ENCODE measurements at places on chromosomes 6 and 20.

DNA sequence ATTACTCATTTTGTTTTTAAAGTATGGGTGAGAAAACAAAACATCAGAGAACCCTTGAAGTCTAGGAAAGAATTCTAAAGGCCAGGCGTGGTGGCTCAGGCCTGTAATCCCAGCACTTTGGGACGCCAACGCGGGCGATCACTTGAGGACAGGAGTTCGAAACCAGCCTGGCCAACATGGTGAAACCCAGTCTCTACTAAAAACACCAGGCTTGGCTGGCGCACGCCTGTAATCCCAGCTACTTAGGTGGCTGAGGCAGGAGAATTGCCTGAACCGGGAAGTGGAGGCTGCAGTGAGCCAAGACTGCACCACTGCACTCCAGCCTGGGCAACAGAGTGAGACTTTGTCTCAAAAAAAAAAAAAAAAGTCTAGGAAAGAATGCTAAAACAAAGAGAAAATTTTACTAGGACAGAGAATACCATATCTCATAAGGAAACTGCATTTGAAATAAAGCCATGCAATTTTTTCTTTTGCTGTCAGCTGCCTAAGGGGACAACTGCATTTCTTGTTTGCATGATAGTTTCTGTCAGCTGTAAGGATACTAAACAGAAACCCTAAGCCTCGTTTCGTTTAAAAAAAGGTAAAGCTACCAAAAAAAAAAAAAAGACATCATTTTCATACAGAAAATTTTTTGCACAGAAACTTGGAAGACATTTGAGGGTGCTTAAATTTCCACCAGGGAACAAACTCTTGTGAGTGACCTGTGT is 32.1 kb downstream of the SMLR1 start:
- no peak for DNase-seq

DNA sequence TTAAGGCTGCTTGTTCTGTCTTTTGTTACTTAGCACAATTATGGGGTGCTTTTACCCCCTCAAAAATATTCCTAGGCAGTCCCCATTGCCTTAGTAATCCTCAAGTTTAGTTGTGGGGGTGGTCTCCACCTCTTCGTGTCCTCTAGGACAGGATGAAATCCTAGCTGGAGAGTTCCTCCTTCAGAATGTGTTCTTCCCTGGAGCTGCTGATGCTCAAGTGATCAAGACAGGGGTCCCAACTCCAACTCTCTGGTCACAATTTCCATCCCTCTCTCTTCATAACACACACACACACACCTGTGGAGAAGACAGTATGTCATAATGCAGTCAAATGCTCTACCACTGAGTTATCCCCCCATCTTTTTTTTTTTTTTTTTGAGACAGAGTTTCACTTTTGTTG is 280.7 kb downstream of the UST start:
- DNase-seq, result no peak

DNA sequence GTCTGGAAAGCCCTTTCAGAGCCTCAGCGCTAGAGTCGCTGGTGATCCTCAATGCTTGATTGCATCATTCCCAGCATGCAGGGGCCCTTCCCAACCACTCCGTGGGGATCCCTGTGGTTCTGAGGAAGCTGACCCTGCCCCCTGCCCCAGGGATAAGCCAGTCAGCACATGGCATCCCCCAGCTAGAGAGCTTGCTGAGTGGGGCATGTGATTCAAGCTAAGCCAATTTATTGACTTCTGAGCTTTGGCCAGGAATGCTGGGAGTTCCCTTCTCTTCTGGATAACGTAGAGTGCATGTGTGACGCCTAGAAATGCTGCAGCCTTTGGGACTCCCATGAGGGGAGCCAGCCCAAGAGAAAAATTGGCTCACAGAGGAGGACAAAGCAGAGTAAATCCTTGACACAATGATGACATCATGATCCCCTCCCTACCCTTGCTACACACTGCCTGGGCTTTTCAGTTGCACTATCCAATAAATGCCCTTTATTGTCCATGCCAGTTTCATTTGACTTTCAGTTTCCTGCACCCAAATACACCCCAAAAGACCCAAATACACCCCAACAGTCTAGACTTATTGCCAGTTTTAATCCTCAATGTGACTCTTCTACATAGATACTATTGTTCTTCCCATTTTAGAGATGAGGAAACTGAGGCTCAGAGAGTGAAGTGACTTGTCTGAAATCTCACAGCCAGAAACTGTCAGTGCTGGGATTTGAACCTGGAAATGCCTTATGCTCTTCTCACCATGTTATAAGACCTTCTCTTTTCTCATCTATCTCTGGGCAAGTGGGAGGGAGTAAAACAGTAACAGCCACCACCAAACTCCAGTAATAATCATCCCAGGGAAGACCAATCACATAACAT is 34.3 kb downstream of the KCNB1 start:
- DNase-seq, result no peak

GRCh38 chr6:139429580-139430145 is 55.2 kb upstream of the CITED2 start:
- no peak for DNase-seq

- DNase-seq, result no peak
Measured at GRCh38 chr6:156406688-156407087, 370.5 kb upstream of the ARID1B start.

DNA sequence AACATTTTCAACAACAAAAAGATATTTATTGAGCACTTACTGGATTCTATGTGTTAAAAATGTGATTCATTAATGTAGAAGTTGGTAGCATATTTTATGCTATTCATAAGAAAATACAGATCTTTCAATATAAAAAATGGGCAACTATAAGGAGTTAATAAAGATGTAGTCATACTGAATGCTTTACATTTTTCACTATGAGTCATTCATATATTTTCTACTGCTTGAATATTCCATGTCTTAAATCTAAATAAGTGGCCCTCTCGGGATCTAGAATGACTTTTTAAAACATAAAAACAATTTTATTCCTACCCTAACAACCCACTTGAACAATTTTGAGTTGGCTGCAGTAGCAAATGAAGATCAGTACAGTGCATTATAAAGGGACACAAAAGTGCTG is 362.1 kb downstream of the PHF3 start:
- DNase-seq, result no peak

DNA sequence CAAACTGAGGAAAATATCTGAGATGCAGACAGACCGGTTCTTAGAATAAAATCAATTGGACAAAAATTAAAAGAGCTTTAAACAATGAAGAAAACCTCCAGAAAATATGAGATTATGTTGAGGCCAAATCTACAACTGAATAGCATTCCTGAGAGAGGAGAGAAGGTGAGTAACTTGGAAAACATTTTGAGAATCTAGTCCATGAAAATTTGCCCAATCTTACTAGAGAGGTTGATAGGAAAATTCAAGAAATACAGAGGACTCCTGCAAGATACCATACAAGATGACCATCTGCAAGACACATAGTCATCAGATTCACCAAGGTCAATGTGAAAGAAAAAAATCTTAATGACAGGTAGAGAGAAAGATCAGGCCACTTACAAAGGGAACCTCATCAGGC is 437.7 kb upstream of the ADGRB3 start:
- no peak for DNase-seq

GRCh38 chr6:45614488-45615285 is 237.0 kb upstream of the SUPT3H start:
- DNase-seq, result no peak

- DNase-seq, result no peak
Measured at GRCh38 chr20:16216227-16216913, 356.9 kb downstream of the KIF16B start.

GRCh38 chr6:16681260-16681873 is 79.9 kb downstream of the ATXN1 start:
- DNase-seq, result no peak

Measured in activated naive CD4-positive, alpha-beta T cell (primary cell).